ENCODE measurements at places on chromosomes 7 and 10.

DNA sequence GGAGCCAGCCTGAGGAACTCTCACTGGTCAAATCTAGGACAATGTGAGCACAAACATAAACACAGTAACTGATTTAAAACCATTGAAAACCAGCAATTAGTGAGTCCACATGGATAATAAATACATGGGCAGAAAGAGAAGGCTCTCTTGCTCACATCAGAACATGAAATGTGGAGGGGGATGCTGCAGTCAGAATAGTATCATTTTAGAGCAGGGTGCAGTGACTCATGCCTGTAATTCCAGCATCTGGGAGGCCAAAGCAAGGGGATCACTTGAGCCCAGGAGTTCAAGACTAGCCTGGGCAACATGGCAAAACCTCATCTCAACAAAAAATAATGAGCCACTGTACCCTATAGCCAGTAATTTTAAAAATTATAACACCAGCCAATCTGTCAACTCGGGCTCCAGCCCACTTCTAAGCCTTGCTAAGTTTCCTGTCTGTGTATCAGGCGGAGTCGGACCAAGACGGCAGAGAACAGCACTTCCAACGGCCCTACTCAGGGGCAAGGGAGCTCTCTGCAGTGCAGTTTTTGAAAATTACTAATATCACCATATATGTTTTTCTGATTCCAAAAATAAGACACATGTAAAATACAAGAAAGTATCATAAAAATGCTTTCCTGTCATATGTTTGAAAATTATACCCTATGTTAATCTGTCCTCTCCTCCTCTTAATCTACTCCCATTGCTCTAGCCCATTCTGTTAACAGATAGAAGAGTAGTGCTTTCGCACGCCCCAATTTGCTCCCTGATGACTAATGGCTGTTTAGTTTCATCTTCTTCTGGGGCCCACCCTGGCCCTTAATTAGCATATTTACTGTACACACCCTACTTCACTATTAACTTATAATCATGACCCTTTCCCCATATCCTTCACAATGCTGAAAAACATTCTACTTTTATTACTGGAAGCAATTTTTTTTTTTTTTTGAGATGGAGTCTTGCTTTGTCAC is 17.1 kb downstream of the URGCP start:
- DNase-seq = no peak

DNA sequence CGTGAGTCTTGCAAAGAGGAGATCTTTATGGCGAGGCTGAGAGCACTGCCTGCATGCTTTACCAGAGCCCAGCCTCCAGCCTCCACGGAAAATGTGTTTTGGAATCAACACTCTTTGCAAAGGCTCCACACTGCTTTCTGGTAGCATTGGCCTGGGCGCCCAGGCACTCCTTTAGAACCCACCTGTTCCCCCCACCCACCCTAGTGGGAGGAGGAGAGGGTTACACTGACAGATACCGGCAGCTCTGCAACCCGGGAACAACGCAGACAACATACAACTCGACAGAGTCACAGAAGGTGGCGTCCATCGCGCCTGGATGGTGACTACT is 5.5 kb upstream of the MNX1 start:
- DNase-seq = no peak

DNA sequence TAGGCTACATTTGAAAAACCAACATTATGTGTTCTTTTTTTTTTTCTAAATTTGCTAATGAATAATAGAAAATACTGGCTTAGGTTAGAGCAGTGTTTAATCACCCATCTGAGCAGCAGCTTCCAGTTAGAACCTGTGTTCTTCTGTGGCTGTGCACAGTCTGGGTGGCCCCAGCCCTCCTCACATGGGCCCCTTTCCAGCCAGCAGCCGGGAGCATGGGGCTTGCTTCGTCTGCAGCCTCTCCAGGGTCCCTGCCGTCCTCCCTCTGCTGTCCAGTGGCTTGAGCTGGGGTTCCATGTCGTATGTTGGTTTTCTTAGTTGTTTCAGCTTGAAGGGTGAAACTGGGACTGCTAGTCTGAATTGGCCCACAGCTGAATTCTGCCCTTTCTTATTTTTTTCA is 37.3 kb downstream of the BNIP3 start:
- no peak for DNase-seq

GRCh38 chr10:11631890-11632587 is 20.6 kb upstream of the USP6NL start:
- DNase-seq = peak; percentile 68

- DNase-seq = no peak
Measured at GRCh38 chr7:143419880-143420279, 11.2 kb upstream of the EPHA1 start.

DNA sequence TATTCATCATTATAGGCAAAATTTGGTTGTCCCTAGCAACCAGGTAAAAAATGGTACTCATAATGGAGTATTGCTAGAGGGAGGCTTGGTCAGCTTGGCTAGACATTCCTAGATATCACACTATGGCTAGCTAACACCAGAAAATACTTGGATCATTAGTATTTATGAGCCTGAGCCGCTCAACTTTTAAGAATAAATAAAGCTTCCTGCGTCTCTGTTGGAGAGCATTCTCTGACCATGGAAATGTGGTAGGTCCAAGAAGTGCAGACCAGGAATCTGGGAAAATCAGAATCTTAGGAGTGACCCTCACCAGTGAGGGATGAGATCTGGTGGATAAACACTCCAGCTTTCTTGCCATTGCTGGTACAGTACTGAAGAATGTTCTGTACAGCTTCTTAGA is 157.6 kb upstream of the AGR3 start:
- DNase-seq = no peak

Data from GM13977 (cell line).